Tibial nerve (tissue), 4 donors: ENCODE measurements at places on chromosomes 11 and 22. TPM values are rescaled to one million over a fixed set of nuclear protein-coding genes. Genes with fewer than 3 reads are reported as not detected.

DNA sequence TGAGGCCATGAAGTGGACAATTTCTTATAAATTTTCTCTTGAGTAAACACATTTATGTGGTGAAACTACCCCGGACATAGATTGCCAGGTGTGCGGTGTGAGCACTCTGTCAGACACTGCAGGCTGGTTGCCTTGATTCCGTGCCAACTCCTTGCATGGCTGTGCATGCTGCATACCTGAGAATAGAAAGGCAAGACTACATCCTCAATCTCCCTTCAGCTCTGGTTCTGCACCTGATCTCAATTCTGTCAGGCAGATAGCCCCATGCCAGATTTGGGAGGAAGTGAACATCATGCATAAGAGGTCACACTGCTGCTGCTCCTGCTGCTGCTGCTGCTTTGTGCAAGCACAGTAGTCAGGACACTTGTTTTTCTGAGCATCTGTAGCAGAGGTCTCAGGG is 42.5 kb upstream of the DEUP1 start:
- DNase-seq, result no peak
- no peak overlapping the region for H3K27ac ChIP-seq
- no peaks in the 10 kb centered on the region for H3K36me3 ChIP-seq
- no peaks in the 10 kb centered on the region for H3K27me3 ChIP-seq
- H3K4me1 ChIP-seq, result no peaks in the 10 kb centered on the region
- H3K4me3 ChIP-seq, result no peak overlapping the region

GRCh38 chr11:134476435-134477021 is 64.5 kb upstream of the B3GAT1 start:
- no peaks in the 10 kb centered on the region for H3K27me3 ChIP-seq
- H3K4me1 ChIP-seq, result no peaks in the 10 kb centered on the region
- no peak for DNase-seq

- no peak overlapping the region for H3K27ac ChIP-seq
- no peaks in the 10 kb centered on the region for H3K27me3 ChIP-seq
- no peaks in the 10 kb centered on the region for H3K36me3 ChIP-seq
- H3K4me1 ChIP-seq, result no peaks in the 10 kb centered on the region
- H3K4me3 ChIP-seq, result no peak overlapping the region
- DNase-seq, result no peak
Observed at GRCh38 chr11:56948991-56949515, 39.7 kb upstream of the OR5AK2 start.

- H3K4me1 ChIP-seq, result peaks cover 21% of the 10 kb centered on the region
- no peaks in the 10 kb centered on the region for H3K27me3 ChIP-seq
- H3K36me3 ChIP-seq, result peaks cover 6% of the 10 kb centered on the region
- H3K27ac ChIP-seq, result no peak overlapping the region
- H3K4me3 ChIP-seq, result no peak overlapping the region
- DNase-seq, result no peak
Observed at GRCh38 chr11:124766156-124766555, 4.1 kb upstream of the ESAM start.

DNA sequence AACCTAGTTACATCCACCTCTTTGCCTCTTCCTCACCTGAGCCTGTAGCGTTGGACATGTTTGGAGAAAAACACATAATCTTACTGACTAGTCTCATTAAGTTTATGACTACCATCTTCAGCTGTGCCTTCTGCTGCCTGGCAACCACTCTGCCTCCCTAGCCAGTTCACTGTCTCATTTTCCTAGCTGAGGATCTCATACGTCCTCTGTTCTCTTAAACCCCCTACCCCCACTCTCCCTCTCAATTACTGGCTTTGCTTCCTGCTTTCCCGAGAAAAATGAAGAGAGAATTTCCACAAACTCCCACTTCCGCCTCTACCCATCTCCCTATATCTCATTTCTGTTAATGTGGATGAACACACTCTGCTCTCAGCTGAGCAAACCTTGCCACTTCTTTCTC is 239.3 kb upstream of the POU2AF2 start:
- no peaks in the 10 kb centered on the region for H3K27me3 ChIP-seq
- H3K4me3 ChIP-seq, result no peak overlapping the region
- H3K36me3 ChIP-seq, result no peaks in the 10 kb centered on the region
- DNase-seq, result no peak

- H3K27ac ChIP-seq, result no peak overlapping the region
- no peak for DNase-seq
- H3K36me3 ChIP-seq, result no peaks in the 10 kb centered on the region
- no peaks in the 10 kb centered on the region for H3K27me3 ChIP-seq
- H3K4me1 ChIP-seq, result peaks cover 13% of the 10 kb centered on the region
Observed at GRCh38 chr11:129295746-129296145, 79.9 kb upstream of the BARX2 start.

The OR5AP2 gene
- total RNA-seq, result not detected

The ATG13 gene
- total RNA-seq, result 113 TPM

The OR51E2 gene
- 0.42 TPM for total RNA-seq

The OR10D3 gene
- not detected for total RNA-seq

The APOBEC3C gene
- 11.1 TPM for total RNA-seq
